ENCODE measurements at places on chromosomes 12 and 14.

DNA sequence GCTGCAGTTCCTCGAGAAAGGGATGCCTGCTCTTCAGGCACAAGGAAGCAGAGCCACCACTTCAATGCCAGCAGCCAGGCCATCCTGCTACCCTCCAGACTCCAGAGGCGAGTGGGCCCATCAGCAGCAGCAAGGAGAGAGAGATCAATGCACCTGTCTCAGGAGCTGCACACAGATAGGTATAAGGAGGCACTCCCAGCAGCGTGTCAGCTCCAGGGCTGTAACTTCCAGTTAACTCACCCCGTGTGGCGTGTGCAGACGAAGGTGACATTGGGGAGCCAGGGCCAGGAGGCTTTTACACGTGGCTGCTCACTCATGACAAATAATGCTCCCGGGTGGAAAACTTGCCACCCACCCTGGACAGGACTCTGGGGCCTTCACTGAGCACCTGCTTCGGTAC is 24.2 kb downstream of the GALNT16 start:
- no peak for DNase-seq

DNA sequence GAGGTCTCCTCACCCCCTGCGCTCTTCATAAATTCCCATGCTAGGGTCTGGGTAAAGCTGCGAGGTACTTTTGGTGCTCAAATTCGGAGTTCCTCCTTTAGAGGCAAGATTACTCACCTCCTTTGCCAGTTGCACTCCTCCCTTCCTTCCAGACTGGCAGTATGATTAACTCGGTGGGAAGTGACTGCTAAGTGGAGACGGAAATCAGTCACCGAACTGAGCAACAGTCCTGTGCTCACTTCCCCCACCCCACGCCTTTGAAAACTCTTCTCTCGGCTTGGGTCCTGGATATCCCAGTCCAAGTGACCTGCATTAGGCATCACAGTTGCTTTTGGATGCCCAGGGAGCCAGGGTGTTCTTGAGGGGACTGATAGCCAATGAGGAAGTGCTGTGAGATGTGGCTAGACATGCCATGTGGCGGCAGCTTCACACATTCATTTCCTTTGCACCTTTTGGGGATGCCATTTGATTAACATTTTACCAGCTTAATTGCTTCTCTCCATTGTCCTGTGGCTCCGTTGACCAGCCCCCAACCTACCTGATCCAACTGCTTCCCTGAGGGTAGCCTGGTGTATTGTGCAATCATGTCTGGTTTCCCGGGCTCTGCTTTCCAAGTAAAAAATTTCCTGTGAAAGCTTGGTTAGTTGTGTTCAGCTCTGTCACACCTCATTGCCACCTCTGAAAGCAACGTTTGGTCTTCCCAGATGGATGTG is 840 bp downstream of the PNP start:
- DNase-seq, result peak; percentile 37

DNA sequence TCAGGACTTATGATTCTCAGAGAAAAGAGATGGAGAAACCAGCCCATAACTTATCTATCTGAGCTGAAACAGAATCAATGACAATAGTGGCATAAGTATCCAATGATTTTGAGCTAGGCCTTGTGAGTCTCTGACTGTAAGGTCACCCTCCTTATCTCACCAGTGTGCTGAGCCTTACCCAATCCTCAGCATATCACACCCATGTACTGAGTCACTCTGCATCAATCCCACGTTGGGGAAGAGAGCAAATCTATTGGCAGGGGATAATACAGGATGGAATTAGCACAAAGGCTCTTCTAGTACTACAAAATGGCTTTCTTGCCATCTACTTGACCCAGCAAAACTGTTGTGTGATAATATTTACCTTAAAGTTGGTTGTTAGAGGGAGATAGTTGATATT is 997.8 kb downstream of the NRXN3 start:
- no peak for DNase-seq

DNA sequence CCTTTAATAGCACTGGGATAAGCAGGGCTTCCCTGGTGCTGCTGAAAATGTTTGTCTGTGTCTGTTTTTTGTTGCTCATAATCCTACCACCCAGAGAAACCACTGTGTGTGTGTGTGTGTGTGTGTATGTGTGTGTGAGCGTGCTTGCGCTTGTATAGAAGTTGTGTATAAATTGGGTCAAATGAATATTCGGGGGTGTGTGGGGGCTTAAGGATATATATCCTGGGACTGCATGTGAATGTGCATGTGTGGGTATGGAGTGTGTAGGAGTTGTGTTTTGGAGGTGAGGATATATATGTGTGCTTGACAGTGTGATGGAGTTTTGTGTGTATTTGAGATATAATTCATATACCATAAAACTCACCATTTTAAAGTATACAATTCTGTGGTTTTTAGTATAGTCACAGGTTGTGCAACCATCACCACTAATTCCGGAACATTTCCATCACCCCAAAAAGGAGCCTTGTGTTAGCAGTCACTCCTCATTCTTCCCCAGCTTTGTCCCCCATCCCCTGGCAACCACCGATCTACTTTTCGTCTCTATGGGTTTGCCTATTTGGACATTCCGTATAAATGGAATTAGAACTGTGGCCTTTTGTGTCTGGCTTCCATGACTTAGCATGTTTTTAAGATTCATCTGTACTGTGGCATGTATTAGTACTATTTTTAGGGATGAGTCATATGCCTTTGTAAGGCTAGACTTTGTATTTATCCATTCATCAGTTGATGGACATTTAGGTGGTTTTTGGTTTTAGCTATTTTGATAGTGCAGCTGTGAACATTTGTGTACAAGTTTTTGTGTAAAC is 25.6 kb downstream of the TCTN1 start:
- no peak for DNase-seq

DNA sequence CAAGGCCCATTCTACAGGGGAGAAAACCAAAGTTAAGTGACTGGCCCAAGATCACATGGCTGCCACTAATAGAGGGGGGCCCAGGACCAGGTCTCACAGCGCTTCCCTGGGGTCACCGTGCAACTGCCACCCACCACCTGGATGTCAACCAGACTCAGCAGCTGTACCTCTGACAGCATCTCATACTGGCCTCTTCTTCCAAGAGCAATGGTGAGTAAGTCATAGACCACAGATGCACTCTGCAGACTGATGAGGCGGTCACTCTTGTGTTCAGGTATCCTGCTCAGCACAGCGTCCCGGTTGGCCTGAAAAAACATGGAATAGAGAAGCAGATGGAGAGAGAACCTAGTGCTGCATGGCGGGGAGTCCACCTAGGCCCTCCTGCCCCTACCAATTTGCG is 139.9 kb downstream of the TTC7B start:
- no peak for DNase-seq

Measured in left colon (tissue), 2 donors.